Mesenteric fat pad (tissue), 1 donor: ENCODE measurements at places on chromosomes 6 and 20. TPM values are rescaled to one million over a fixed set of nuclear protein-coding genes. Genes with fewer than 3 reads are reported as not detected.
A peak's percentile ranks its signal among the peaks of the same experiment; 100 is the strongest.

- DNase-seq, result no peak
Measured at GRCh38 chr6:12608016-12608860, 108.3 kb upstream of the PHACTR1 start.

- no peak for DNase-seq
Measured at GRCh38 chr6:168692193-168692914, 251.4 kb downstream of the SMOC2 start.

The OPN5 gene
- not detected for total RNA-seq

- DNase-seq, result no peak
Measured at GRCh38 chr6:164410017-164410416, 899.4 kb downstream of the C6orf118 start.

DNA sequence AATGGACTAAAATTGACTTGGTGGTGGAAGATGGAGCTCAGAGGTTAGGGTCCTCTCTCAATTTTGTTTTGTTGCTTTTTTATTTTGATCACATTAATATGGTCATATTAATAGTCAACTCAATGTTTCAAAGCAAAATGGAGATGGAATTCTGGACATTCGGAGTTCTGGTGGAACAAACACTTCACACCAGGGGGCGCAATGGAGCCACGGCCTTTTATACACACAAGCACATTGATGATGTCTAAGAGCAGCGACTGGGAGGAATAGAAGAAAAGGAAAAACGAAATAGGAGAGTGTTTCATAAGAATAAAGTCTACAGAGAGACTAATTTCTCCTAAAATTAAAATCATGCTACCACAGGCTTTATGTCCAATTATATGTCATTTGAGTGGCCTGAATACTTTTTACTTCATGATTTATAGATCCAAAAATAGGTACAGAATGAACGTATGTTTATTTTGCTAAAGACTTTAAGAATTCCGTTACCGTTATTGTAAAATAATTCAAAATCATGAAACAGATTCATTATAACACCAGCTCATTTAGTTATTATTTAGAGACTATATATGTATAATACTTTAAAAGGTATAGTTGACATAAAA is 197.6 kb upstream of the SASH1 start:
- no peak for DNase-seq

DNA sequence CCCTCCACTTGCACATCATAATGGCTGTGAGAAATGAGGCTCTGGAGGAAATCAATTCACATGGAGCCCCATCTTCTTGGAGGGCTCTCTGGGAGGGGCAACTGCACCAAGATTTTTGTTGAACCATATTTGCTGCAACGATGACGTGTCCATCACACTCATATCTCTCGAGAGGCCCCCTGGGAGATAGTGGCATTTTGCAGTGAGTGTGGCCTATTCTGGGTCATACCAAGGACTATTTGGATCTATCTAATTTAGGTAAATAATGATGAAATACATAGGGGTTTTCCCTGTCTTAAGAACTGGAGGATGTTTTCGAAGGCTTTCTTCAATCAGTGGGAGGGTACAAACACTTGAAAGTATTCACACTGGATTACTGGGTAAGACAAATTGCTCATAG is 31.6 kb downstream of the CNR1 start:
- DNase-seq, result no peak

DNA sequence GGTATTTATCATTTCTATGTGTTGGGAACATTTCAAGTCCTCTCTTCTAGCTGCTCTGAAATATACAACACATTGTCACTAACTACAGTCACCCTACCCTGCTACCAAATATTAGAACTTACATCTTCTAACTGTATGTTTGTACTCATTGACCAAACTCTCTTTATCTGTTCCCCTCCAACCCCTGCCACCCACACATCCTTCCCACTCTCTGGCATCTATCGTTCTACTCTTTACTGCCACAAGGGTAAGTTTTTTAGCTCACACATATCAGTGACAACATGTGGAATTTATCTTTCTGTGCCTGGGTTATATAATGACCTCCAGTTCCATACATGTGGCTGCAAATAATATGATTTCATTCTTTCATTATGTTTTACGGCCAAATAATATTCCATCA is 171.9 kb downstream of the GMDS start:
- DNase-seq, result no peak

DNA sequence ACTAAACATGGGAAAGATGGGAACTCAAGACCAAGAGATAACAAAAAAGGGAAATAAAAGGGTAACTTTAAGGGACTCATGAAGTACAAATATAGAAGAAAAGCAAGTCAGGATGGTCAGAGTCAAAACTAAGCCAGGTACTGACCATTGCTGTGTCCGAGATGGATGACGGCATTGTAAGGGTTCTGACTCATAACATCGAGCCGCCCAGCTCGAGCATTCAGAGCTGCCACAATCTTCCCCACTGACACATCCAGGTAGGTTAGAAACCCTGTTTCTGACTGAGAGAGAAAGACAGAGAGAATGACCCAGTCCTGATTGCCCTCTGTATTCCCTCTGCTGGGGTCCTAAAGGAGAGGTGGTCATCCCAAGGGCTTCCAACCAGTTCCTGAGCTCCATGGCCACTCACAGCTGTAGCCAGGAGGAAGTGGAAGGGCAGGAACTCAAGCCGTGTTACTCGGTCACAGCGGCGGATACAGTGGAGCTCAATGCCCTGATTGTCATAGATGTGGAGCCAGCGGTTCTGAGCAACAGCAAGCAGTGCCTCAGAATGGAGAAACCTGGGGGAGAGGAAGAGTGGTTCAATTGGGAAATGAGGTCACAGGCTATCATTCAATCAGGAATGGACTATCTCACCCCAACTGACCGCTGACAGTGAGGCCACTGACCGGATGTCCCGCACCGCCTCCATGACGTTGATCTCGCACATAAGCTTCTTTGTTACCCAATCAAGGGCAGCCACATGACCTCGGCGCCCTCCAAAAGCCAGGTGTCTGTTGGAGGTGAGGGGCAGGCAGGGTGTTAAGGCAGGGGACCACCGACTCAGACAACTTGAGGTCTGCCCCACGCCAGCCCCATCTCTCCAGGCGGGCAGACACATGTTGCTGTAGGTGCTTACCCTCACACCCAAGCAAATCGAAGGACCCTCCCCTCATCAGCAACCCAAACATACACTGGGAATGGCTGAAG is 1.8 kb downstream of the WDR46 start:
- peak; percentile 78 for DNase-seq

The SYNGAP1 gene
- 14.1 TPM for total RNA-seq

DNA sequence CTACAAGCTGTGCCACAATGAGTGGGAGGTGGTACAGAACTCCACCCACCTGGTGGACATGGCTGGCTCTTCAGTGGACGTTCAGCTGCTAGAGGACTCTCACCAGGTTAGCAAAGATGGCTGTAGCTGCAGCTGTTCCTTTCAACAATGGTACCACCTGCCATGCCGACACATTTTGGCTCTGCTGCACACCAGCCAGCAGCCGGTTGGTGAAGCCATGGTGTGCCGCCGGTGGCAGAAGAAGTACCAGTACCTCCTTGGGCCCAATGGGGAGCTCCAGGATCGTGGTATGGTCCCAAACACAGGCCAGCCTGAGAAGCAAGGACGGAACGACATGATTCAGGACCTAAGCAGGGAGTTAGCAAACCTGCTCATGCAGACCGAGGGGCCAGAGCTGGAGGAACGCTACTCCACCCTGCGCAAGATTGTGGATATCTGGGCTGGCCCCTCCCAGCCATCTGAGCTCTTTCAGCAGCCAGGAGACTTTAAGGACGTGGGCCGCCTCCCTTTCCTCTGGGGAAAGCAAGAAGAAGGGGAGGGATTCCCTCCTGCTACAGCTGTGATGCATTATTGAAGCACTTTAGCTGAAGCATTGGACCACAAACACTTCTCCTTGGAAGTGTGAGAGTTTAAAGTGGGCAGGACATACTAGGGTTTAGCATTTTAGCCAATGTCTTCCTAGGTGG is 2.8 kb upstream of the ZSWIM1 start:
- no peak for DNase-seq

DNA sequence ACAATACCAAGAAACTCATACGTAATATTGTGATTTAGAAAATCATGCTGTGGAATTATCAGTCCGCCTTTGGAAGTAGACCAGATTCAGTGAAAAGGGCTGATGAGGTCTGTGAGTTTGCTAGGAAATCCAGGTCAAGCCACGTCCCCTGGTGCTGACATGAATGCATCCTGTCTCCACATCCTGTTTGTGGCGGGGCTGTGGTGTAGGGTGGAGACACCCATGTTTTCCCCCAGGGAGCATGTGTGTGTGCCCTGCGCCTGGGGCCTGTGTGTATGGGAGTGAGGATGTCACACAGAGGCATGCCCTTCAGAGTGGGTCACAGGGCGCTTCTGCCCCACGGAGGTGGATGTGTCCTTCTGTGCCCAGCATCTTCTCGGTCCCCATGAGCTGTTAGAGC is 109.1 kb downstream of the SASH1 start:
- no peak for DNase-seq

The LCA5 gene
- total RNA-seq, result 3.1 TPM

DNA sequence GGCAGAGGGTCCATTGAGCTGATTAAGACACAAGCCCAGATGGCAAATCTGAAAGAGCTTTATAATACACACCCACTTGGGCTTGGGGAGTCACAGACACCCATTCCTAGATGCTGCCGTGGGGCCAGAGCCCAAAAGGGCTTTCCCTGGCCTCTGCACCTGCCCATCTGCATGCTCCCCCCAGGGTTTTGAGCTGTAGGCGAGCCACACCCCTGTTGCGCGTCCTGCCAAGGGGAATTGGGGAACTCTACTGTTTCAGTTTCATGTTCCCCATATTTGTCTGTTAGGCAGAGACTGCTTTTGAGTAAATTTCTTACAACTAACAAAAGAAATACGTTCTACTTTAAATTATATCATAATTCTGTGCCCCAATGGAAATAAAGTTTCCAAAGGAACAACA is 52.9 kb upstream of the FNDC1 start:
- no peak for DNase-seq

- DNase-seq, result no peak
Measured at GRCh38 chr6:17967668-17968518, 19.5 kb downstream of the KIF13A start.

The GFOD1 gene
- total RNA-seq, result 25.9 TPM

The SRSF12 gene
- 1.5 TPM for total RNA-seq

- DNase-seq, result no peak
Measured at GRCh38 chr6:85360794-85361642, 88.9 kb upstream of the NT5E start.

- DNase-seq, result no peak
Measured at GRCh38 chr6:119128252-119128912, 49.9 kb upstream of the FAM184A start.

The HRH3 gene
- not detected for total RNA-seq

DNA sequence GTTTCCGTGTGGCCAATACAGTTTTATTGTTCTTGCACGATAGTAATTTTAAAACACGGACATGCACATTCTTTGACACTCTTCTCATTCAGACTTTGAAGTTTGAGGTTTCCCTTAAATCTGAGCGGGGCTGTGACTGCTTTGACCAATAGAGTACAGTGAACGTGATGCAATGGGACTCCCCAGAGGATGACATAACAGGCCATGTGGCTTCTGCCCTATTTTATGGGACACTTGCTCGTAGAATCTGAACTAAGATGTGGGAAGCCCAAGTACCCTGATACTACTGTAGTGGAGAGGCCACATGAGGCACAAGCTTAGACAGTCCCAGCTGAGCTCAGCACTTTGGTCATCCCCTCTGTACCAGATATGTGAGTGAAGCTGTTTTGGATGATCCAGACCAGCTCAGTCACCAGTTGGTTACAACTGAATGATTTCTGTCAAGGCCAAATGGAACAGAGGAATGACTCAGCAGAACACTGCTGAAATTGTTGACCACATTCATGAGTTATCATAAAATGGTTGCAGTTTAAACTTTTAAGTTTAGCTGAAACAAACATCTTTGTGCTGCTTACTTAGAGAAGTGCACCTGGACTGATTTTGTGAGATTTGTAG is 279.4 kb downstream of the RFPL4B start:
- no peak for DNase-seq
